ENCODE measurements at places on chromosomes 12 and 14. TPM values are rescaled to one million over a fixed set of nuclear protein-coding genes. Genes with fewer than 3 reads are reported as not detected.

Gene PRICKLE1
- 3.0 TPM for total RNA-seq

Gene POTEG
- not detected for total RNA-seq

Gene PAH
- total RNA-seq: not detected

Gene POU6F1
- 1.3 TPM for total RNA-seq

Gene LBHD2
- total RNA-seq: not detected

Gene ACOT4
- total RNA-seq: 0.53 TPM

Gene SCN8A
- total RNA-seq: 0.26 TPM

Gene CCDC184
- 0.53 TPM for total RNA-seq

Gene TMTC1
- total RNA-seq: 27.0 TPM

Gene KRT77
- not detected for total RNA-seq

Gene BEST3
- under 0.01 TPM for total RNA-seq

Gene FLRT2
- 2.8 TPM for total RNA-seq

Gene C12orf54
- total RNA-seq: not detected

Gene NFE2
- total RNA-seq: not detected

Gene KRT72
- not detected for total RNA-seq

Gene BCL11B
- not detected for total RNA-seq

Gene SSTR1
- total RNA-seq: 0.66 TPM

Gene CCDC175
- not detected for total RNA-seq

Gene LTB4R2
- total RNA-seq: 2.0 TPM

Gene MYO1H
- total RNA-seq: not detected

Gene TAS2R30
- total RNA-seq: 6.2 TPM

Gene LALBA
- not detected for total RNA-seq

Gene KLRC3
- not detected for total RNA-seq
